ENCODE measurements at places on chromosomes 16 and 17.

- no peak for DNase-seq
These were observed 384 bp downstream of the TMEM107 start for GRCh38 chr17:8175795-8176196.

DNA sequence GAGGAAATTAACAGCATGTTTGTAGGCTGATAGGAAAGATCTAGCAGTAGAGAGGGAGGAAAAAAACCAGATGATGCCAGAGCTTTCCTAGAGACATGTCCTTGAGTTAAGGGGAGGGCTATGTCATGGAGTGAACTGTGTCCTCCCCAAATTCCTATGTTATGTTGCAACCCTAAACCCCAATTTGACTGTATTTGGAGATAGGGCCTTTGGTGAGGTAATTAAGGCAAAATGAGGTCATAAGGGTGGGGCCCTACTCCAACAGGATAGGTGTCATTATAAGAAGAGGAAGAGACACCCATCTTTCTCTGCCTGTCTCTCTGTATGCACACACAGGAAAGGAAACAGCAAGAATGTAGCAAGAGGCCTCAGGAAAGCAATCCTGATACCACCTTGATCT lies 195.3 kb upstream of the AXIN2 start:
- no peak for DNase-seq

DNA sequence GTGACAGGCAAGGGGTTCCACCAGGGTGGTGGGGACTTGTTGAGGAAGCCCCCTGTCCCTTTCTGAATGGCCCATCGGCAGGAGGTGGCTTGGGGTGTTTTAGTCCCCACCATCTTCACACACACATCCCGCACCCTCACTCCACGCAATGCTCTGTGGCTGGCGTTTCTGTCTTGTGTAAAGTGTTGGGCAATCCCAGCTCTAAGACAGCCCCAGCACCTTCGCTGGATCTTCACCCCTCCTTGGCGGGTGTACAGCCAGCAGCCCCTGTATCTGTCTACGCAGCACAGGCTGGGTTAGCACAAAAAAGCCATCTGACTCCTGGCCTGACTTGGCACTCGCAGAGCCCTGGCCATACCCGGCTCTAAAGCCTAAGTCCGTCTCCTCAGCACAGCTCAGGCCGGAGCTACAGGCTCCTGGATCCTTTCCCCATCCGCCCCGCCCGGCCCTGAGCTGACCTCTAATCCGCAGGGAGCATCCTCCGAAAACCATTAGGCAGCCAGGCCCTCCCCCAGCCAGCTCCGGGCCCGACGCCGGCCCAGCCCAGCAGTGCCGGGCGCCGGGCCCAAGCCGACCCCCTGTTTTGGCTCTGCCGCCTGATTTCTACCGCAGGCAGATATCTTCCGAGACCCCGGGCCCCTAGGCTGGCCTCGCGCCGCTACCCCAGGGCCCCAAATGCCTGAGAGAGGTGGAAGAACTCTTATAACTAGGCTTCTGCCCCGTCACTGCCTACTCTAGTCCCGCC lies 42.4 kb upstream of the TAC4 start:
- no peak for DNase-seq

DNA sequence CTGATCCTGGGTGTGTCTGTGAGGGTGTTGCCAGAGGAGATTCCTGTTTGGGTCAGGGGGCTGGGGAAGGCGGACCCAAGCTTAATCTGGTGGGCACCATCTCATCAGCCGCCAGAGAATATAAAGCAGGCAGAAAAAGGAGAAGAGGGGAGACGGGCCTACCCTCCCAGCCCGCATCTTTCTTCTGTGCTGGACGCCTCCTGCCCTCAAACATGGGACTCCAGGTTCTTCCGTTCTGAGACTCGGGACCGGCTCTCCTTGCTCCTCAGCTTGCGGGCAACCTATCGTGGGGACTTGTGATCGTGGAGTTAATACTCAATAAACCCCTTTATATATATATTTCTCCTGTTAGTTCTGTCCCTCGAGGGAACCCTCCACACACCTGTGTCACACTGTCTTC lies 64.5 kb downstream of the LMF1 start:
- no peak for DNase-seq

- DNase-seq, result no peak
These were observed 121.1 kb downstream of the SLC39A11 start for GRCh38 chr17:72971226-72971880.

- DNase-seq, result no peak
These were observed 42.1 kb upstream of the TOB1 start for GRCh38 chr17:50908140-50908859.

DNA sequence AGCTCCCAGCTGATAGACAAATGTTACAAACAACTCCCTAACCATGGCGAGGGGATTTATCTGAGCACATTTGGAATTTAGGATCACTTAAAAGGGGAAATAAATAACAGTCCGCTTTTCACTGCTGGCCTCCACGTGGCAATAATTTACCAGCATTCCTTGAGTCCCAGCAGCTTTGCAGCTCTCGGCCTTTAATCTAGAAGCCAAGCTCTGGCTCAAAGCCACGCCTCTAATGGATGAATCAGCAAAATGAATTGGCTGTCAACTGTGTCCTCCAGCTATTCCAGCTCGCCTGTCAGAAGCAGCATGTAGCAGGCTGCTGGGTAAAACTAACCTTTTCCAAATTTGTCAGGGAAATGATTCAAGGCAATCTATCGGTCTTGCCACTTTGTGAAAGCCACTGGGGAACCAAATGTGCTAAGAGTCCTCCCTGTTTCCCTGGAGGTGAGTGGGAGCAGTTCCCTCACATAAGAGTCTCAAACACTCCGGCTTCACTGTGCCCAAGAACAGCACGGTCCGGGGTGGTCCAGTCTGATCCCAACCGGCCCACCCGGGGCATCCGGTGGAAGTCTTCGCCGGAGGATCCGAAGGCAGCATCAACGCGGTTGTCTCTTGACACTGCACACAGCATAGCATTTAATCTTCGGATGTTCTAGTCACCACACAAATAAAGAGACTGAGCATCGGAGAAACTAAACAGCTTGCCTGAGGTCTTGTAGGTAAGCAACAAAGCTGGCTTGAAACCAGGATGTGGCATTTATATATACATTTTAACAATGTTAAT lies 143.3 kb downstream of the PARN start:
- DNase-seq, result peak; percentile 52

- peak; percentile 30 for DNase-seq
These were observed 534 bp downstream of the ARL2BP start for GRCh38 chr16:57245472-57246113.

GRCh38 chr16:4713663-4714501 lies 20.2 kb downstream of the ANKS3 start:
- DNase-seq, result no peak
